ENCODE measurements at places on chromosomes 4 and X.

DNA sequence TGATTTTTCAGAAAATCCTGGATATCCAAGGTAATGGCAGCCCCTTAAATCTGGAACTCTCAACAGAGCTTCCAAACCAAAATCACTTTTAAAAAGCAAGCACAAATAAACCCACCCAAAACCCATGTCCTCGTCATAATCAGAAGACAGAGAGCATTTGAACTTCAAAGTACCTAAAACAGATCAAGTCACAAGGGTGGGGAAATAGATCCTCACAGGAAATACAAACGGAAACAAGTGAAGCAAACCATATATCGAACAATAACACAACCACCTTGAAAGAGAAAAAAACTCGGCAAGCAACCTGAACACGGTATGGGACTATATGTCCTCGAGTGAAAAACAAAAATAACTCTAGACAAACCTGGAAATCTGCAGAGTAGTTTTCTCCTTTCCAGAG, 15.9 kb upstream of the CCNQ start:
- H3K4me1 ChIP-seq, result no peaks in the 10 kb centered on the region
- DNase-seq, result no peak
- H3K36me3 ChIP-seq, result no peaks in the 10 kb centered on the region
- H3K4me3 ChIP-seq, result no peak overlapping the region
- H3K27ac ChIP-seq, result no peak overlapping the region

DNA sequence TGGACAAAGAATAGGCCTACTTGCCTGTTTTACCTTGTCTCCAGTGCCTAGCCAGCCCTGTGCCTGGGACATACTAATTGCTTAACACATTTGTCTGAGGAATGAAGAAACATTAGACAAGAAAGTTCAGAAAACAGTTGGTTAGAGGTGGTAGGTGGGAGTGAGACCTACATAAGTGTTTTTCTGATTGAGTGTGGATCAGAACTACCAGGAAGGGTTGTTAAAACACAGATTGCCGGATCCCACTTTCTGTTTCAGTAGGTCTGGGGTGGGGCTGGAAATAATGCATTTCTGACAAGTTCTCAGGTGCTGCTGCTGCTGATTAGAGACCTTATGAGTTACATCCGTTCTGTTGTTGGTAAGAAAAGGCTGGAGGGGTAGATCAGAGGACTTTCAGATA, 5.7 kb upstream of the JADE1 start:
- H3K4me1 ChIP-seq, result no peaks in the 10 kb centered on the region
- H3K4me3 ChIP-seq, result peak overlapping the region; percentile 7
- H3K36me3 ChIP-seq, result no peaks in the 10 kb centered on the region

GRCh38 chr4:153116291-153116680, 88.0 kb upstream of the TRIM2 start:
- peaks cover 10% of the 10 kb centered on the region for H3K4me1 ChIP-seq
- no peaks in the 10 kb centered on the region for H3K36me3 ChIP-seq
- no peak for DNase-seq
- no peak overlapping the region for H3K27ac ChIP-seq

- H3K27me3 ChIP-seq, result no peaks in the 10 kb centered on the region
- H3K36me3 ChIP-seq, result peaks cover 31% of the 10 kb centered on the region
- H3K4me1 ChIP-seq, result peaks cover 13% of the 10 kb centered on the region
Observed at GRCh38 chr4:763922-764321, 58.3 kb downstream of the PCGF3 start.

GRCh38 chrX:79138658-79139241, 5.7 kb upstream of the GPR174 start:
- no peak for DNase-seq
- H3K27me3 ChIP-seq, result peaks cover 6% of the 10 kb centered on the region
- peak overlapping the region; percentile 6 for H3K4me3 ChIP-seq
- peak overlapping the region; percentile 69 for H3K27ac ChIP-seq
- no peaks in the 10 kb centered on the region for H3K36me3 ChIP-seq
